ENCODE measurements at places on chromosomes 5 and 9.

GRCh38 chr5:69498384-69498783 lies 5.8 kb downstream of the OCLN start:
- DNase-seq: no peak

- no peak for DNase-seq
Measured at GRCh38 chr9:113808391-113809358, 67.4 kb upstream of the ZNF618 start.

- no peak for DNase-seq
Measured at GRCh38 chr9:113542006-113542405, 78.5 kb downstream of the RGS3 start.

GRCh38 chr9:92647671-92648473 lies 22.1 kb downstream of the IPPK start:
- DNase-seq: no peak

GRCh38 chr5:10374046-10375022 lies 20.8 kb downstream of the MARCHF6 start:
- DNase-seq: no peak

- no peak for DNase-seq
Measured at GRCh38 chr9:75715360-75715759, 175.1 kb upstream of the PCSK5 start.
